ENCODE measurements at places on chromosomes 1 and 21.

- no peak for DNase-seq
Observed at GRCh38 chr1:192615055-192615454, 20.9 kb upstream of the RGS13 start.

DNA sequence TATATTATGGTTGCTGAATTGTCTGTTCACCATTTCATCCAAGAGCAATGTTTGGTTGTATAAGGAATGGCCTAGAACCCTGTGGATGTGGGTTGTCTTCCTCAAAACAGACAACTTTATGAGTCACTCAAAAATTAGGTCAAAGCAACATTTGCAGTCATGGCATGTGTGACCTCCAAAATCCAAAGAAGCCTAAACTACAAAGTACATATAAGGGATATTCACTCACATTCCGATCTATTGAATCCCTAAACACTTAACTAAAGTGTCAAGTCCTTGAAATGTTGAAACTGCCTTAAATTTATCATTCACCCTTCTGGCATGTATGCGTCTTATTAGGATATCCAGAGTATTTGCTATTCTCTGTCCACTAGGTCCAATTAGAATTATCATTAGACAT is 491.5 kb downstream of the NUF2 start:
- DNase-seq = no peak

GRCh38 chr1:210236386-210236839 is 3.8 kb downstream of the SERTAD4 start:
- DNase-seq = no peak

DNA sequence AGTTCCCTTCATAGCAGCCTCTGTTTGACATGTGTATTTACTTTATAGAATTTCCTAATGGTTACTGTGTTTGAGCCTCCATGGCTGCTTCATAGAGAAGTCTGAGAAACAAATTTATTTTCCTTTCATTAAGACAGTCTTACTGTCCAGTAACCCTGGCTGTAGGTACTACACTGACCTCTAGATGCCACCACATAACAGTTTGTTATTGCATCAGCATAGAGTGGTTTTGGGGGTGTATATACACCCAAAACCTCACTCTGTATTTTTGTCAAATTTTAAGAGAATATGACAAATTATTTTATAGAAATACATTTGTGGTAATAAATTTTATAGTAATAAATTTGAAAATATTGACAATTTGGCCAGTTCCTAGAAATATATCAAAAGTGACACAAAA is 57.3 kb downstream of the OBSCN start:
- no peak for DNase-seq

DNA sequence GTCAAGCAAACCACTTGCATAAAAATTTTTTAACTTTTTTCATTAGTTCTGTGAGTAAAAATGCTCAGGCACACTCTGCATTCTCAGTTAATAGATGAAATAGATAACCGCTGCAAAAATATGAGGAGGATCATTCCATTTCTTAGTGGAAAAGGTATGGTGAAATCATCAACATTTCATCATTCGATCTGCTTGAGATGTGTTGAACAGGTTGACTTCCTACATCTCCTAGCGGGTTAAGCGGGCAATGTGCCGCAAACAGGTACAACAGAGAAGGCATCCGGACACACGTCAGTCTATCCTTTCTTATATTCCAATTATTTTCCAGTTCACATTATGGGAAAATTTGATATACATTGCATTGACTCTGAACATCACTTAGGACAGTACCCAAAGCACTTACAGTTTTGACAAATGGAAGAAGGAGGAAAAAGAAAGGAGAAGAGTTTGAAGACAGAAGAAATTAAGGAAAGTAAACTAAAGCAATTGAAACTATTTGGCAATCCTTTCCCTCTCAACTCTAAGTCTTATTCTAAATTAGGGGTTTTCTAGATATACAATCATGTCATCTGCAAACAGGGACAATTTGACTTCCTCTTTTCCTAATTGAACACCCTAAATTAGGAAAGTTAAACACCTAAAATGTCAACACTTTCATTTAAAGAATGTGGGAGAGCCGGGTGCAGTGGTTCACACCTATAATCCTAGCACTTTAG is 33.5 kb downstream of the NIBAN1 start:
- no peak for DNase-seq

DNA sequence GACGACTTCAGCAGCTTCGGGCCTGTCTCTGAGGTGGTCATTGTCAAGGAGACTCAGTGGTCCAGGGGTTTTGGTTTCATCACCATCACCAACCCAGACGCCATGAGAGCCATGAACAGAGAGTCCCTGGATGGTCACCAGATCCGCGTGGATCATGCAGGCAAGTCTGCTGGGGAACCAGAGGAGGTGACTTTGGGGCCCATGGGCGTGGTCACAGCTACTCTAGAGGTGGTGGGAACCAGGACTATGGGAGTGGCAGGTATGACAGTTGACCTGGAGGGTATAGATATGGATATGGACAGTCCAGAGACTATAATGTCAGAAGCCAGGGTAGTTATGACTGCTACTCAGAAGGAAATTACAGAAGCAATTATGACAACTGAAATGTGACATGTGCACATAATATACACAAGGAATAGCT is 19.3 kb upstream of the METTL13 start:
- DNase-seq = no peak

DNA sequence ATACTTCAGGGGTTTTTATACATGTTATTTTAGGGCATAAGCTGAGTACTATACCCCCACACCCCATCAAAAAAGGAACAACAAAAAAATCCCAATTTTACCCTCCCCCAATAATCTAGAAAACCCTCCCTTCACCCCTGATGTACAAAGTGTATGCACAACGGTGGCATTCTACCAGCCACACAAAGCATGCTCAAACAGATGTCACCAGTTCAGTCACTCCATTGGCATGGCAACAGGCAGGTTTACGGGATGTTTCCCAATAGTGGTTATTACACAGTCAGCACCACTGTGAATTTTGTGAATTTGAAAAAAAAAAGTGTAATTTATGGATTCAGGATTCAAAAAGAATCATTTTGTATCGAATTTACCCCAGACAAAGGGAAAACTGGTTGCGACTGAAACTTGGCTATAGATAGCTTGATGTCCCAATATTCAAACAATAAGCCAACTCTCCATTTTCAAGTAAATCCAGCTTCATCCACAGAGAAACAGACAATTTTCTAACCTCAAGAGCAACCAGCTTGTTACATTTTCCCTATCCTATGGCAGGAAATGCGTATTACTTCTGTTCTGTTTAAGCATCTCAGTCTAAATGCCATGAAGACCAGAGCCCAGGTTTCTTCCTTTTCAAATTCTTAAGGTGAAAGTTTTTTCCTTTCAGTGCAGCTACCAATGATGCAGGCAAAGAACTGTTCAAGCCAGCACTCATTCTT is 34.0 kb upstream of the SLC45A3 start:
- no peak for DNase-seq

DNA sequence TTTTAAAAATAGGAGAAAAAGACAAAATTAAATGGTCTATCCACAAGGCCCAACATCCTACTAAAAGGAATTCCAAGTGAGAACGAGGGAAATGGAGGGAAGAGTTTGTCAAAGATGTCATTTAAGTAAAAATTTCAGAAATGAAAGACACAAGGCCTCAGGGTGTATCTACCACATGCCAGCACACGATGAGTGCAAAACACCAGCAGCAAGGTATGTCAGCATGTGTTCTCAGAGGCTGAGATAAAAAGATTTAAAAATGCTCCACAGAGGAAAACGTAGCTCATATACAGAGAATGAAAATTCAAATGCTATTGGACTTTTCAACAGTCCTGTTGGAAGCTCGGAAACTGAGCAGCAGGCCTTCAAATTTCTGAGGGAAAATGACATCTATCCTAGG is 42.0 kb downstream of the RHOU start:
- DNase-seq = no peak

DNA sequence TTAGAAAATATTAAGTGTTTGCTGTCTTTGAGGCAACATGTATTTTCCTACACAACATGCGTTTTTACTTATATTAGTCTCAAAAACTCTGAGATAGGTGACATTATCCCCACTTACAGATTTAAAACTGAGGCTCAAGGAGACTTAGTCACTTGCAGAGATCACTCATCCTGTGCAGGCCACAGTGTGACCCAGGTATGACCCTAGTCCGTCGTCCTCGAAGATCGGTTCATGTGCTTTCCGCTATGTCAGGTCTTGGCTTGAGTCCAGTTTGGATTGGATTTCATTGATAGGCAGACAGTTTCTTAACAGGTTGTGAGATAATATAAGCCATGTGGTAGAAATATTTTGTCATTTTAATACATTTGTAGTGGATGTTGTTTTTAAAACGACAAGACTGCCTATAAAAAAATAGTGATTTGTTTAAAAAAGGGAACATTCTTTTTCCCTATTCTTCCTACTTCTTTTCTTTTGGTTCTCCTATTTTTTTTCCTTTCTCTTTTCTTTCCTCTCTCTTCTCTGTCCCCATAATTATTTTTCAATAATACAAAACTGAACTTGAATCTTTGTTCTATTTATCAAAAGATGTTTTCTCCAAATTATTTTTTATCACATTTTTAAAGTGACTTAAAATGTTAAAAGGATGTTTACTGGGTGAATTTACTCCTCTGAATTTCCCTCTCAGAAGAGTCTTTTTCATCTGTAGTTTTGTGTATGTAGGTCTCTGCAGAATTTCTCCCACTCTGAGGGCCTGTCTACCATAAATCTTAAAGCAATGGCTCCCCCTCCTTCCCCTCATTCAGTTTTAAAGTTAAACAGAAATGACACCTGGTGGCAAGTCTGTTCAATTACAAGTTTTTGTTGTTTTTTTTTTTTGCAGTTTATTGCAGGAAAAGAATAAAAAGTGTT is 81.8 kb downstream of the PHTF1 start:
- no peak for DNase-seq

GRCh38 chr1:45929257-45929687 is 125.9 kb downstream of the MAST2 start:
- no peak for DNase-seq

DNA sequence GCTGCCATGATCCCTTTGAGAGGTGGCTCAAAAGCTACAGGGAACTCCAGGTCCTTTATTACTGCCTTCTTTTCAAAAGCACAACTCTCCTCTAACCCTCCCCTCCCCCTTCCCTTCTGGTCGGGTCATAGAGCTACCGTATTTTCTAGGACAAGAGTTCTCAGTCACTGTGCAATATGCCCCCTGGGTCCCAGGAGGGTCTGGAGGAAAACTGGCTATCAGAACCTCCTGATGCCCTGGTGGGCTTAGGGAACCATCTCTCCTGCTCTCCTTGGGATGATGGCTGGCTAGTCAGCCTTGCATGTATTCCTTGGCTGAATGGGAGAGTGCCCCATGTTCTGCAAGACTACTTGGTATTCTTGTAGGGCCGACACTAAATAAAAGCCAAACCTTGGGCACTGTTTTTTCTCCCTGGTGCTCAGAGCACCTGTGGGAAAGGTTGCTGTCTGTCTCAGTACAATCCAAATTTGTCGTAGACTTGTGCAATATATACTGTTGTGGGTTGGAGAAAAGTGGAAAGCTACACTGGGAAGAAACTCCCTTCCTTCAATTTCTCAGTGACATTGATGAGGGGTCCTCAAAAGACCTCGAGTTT is 3.1 kb downstream of the BTG2 start:
- no peak for DNase-seq

DNA sequence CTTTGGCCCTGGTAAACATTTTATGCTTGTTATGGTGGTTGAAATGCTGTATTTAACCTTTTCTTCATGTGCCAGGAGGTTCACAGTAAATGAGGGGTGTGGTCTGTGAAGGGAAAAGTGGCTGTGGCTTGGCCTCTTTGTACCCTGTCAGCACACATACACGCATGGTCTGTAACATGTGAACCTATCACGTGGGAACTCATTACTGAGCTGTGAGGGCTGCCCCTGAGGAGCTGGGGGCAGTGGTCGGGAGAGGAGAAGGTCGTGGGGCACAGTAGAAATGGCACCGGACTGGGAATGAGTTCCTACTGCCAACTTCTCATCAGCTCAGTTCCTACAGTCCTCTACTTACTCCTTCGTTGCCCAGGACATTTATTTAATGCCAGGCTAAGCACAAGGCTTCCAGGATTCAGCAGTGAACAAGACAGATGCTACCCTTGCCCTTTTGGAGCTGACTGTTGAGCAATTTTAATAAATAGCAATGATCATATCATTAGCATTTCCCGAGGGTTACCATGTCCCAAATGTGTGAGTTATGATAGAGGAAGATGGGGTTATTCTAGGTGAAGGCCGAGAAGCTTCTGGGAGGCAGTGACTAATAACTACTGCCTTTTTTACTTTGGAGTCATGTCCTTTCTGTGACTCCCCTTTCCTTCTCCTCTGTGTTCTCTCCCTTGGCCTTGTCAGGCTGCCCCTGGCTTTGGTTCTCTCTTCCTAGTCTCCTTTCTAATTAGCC is 38.8 kb downstream of the DDR2 start:
- DNase-seq = no peak

DNA sequence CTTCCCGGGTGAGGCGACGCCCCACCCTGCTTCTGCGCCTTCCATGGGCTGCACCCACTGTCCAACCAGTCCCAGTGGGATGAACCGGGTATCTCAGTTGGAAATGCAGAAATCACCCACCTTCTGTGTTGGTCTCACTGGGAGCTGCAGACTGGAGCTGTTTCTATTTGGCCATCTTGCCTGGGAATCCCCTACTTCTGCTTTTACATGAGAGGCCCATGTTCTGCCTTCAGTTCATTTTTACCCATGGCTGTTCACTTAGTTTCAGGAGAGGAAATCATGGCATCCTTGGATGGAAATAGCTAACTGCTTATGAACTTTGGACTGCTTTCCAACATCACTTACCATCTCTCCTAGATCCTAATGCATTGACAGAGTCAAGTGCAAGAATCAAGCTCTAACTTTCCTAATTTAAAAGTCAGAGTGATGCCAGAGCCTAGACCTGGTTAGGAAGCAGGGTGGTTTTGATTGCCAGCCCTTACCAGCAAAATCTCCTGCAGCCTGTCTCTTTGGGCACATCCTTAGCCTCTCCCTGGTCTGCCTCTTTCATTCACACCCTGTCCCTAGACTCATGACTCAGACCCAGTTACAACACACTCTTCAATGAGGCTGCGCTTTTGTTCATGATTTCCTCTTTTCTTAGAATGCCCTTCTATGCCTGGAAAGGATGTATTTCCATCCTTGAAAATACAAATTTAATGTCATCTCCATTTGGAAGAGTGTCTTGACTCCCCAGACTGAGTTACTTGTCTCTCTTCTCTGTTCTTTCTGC is 137.2 kb downstream of the KCTD3 start:
- no peak for DNase-seq

- no peak for DNase-seq
Observed at GRCh38 chr1:209484429-209484828, 99.1 kb upstream of the CAMK1G start.

- DNase-seq = no peak
Observed at GRCh38 chr1:38448893-38449292, 402.3 kb upstream of the POU3F1 start.

- no peak for DNase-seq
Observed at GRCh38 chr1:37616330-37616729, 18.4 kb downstream of the RSPO1 start.

- no peak for DNase-seq
Observed at GRCh38 chr1:10776190-10776905, 20.1 kb downstream of the CASZ1 start.

GRCh38 chr1:82837766-82838465 is 1037.2 kb downstream of the ADGRL2 start:
- no peak for DNase-seq

- no peak for DNase-seq
Observed at GRCh38 chr1:96962216-96962615, 240.6 kb downstream of the PTBP2 start.

Measured in activated CD8-positive, alpha-beta memory T cell treated with anti-CD3 and anti-CD28 coated beads for 4 hours (primary cell).